ENCODE measurements at places on chromosomes 13 and 19.

- DNase-seq = no peak
Observed at GRCh38 chr13:106402866-106403265, 132.6 kb downstream of the EFNB2 start.

GRCh38 chr19:32837531-32837930 is 32.0 kb downstream of the SLC7A9 start:
- DNase-seq = no peak

GRCh38 chr19:11556634-11557420 is 2.2 kb downstream of the ELOF1 start:
- no peak for DNase-seq

DNA sequence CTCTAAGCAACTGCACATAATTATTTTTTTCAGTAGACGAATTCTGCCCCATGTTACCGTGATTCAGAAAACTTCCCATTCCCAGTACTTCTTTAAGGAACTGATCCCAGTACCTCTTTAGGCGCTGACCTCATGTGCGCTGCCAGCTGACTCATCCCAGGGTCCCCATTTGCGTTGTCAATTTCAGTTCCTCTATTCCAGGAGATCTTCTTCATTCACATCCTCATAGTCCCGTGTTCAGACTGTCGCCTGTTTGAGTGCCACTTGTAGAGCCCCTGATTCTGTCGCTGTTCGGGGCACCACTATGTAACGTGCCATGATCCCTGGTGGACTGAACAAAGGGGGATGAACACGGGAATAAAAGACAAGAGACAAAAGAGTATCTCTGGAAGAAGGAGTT is 16.4 kb downstream of the FPR3 start:
- no peak for DNase-seq

DNA sequence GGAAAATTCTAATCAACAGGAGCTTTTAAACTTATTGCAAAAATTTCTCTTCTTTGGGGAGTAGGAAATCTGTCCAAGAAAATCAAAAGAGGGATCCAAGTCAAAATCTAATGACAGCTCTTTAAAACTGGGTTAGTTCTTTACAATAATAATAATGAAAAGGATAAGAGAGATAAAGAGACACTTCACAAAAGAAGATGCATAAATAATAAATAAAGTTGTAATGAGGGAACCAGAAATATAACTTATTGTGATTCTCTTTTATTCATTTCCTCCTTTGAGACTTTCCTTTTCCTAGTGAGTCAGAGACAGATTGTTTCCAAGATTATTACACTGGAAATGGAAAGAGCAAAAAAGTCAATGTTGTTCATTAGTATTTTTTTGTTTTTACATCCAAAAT is 1029.3 kb downstream of the PCDH17 start:
- no peak for DNase-seq

- DNase-seq = no peak
Observed at GRCh38 chr13:37621811-37622361, 23.3 kb upstream of the POSTN start.

DNA sequence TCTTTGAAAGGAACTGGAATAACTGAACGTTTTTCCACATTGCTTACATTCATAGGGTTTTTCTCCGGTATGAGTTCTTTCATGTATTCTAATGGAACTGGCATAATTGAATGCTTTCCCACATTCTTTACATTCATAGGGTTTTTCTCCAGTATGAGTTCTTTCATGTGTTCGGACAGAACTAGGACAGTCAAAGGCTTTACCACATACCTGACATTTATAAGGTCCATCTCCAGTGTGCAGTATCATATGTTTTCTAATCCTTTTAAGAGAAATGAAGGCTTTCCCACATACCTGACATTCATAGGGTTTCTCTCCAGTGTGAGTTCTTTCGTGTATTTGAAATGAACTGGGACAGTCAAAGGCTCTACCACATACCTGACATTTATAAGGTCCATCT is 24.7 kb downstream of the ZNF564 start:
- DNase-seq = no peak

DNA sequence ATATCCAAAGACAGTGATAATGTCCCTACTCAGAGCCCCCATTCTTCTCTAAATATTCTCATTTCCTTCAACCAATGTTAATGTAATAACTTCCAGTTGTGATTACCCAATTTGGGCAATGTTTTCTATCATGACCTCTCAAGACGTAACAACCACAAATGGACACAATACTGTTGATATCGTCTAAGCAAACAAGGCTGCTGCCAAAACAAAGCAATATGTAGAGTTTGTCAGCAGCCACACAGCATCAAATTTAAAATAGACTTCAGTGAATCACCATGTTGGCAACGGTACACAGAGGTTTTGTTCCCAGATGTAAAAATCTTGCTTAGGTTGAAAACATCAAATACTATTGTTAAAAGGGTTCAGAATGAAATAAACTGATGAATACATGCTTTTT is 205.1 kb downstream of the DACH1 start:
- no peak for DNase-seq

GRCh38 chr19:40638327-40638726 is 37.2 kb downstream of the LTBP4 start:
- no peak for DNase-seq

DNA sequence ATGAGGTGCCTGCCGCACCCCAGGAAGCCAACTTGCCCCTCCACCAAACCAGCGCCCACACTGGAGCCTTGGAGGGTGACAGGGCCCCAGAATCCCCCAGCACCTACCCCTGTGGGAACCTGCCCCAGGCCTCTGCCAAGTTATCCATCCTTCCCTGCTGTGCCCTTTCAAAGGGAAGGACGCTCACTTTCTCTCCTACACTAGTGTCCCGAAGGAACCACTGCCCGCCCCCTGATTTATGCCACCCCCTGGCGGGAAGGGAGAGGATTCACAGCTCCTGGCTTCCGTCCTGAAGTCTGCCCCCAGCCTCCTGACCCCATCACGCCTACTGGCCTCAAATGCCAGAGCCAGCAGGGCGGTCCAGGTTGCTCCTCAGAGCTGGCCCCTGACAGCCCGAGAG is 1.4 kb downstream of the EVI5L start:
- DNase-seq = no peak

- no peak for DNase-seq
Observed at GRCh38 chr13:71864094-71864985, 2.7 kb downstream of the DACH1 start.

- DNase-seq = no peak
Observed at GRCh38 chr13:110382229-110382628, 75.1 kb downstream of the COL4A2 start.

- DNase-seq = no peak
Observed at GRCh38 chr19:31096935-31097545, 252.2 kb downstream of the TSHZ3 start.

GRCh38 chr13:111233080-111233479 is 87.4 kb upstream of the TEX29 start:
- DNase-seq = no peak

DNA sequence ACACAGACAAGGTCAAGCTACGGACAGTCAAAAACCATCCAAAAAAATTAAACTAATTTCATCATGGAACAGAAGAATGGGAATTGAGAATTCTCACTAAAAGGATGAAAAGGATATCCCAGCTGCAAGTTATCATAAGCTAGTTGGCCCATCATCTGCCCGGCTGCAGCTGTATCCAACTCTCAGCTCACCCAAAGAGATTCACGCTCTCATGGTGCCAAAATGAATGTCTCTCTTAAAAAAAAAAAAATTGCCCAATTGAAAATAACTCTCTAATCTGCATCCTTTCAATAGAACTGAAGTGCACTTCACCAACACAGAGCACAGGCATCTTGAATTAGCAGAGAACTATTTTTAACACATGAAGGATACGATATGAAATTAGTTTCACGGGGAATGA is 20.0 kb downstream of the ENOX1 start:
- no peak for DNase-seq

DNA sequence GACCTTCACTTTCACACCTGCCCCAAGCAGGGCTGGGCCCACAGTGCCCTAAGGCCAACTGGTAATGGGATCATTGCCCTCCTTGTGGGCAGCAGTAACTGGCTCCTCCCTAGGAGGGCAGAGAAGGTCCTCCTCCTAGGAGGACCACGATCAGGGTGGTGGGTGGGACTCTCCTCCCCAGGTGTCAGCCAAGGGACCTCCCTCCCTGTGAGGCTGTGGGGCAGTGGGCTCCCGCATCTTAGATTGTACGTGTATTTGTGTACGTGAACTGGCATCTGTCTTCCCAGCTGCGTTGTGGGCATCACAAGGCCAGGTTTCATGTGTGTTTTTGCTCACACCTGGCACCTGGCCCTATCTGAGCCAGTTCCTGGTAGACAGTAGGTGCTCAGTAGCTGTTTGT is 111.8 kb downstream of the SOX1 start:
- DNase-seq = no peak

DNA sequence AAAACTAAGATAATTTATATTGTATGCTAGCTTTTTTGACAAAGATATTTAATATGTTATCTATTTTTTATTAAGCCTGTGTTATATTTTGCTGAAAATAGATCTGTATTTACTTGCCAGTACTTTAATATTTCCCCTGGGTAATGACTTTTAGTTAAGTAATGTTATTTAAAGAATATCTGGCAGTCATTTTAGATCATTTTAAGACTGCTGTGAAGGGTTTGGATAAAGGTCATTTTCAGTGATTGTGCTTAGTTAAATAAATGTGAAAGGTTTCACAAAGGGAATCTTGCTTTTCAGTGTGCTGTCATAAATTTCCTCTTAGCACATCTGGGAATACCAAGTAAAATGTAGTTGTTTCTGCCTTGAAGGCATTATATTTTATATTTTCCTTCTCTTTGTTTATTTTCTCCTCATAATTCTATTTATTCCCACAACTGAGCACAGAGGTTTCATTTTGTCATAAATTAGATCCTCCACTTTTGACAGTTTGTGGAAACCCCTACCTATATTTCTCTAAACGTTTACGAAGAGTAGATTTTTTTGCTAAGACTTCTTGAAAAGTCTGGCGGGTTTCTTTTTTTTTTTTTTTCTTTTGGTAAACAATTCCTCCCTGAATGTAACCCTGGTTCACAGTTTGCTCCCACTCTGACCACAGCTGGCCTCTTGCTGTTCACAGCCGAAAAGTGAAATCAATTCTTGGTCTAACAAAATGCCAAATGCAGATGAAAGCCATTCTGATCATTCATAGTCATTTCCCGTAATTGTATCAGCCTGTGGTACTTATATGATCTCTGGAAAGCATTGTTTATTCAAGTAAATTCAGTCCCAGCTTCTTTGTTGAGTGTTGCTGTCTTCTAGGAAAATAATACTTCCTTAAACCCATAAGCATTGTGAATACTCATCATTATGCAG is 87.8 kb downstream of the MAB21L1 start:
- DNase-seq = no peak

GRCh38 chr13:95067303-95067702 is 233.9 kb downstream of the ABCC4 start:
- DNase-seq = no peak

- DNase-seq = no peak
Observed at GRCh38 chr19:45280471-45280961, 29.4 kb downstream of the MARK4 start.

GRCh38 chr13:50080911-50081678 is 65.9 kb downstream of the KCNRG start:
- no peak for DNase-seq

- no peak for DNase-seq
Observed at GRCh38 chr13:89082623-89083022, 1411.5 kb downstream of the SLITRK5 start.

DNA sequence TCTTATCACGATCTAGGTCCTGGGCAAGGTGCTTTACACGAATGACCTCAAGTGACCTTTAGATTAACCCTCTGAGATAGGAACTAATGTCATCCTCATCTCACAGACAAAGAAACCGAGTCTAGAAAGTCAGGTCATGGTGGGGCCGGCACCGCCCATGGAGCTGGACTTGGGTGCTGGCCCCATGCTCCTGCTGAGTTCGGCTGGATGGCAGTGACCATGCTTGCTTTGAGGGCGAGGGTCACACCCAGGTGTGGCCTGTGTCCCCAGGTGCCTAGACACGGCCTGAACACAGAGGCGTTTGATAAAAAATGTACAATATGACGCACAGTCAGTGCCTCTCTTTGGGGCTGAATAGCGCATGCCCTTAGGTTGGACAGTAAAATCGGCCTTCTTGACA is 26.8 kb downstream of the COL4A2 start:
- no peak for DNase-seq

DNA sequence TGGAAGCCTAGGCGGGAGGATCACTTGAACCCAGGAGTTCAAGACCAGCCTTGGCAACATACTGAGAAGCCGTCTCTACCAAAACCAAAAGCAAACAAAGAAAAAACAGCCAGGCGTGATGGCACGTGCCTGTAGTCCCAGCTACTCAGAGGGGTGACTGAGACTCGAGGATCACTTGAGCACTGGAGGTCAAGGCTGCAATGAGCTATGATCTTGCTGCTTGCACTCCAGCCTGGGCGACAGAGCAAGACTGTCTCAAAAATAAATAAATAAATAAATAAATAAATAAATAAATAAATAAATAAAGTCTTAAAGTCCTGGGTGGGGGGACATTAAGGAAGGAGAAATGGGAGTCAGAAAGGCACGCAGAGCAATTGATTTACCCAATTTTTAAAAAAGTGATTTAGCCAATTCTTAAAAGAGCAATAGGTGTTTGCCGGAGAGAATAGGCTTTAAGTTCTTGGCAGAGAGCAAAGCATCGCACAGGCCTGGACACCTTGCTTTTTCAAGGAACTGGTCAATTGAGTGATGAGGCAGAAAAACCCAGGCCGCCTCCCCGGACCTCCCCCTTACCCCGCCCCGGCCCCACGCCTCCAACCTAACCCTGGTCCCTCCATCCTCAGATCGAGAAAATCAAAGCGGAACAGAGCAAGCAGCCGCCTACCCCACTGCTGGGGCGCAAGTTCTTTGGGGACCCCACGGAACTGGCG is 9.5 kb upstream of the SHKBP1 start:
- no peak for DNase-seq

- no peak for DNase-seq
Observed at GRCh38 chr19:33254245-33254824, 28.7 kb upstream of the SLC7A10 start.

DNA sequence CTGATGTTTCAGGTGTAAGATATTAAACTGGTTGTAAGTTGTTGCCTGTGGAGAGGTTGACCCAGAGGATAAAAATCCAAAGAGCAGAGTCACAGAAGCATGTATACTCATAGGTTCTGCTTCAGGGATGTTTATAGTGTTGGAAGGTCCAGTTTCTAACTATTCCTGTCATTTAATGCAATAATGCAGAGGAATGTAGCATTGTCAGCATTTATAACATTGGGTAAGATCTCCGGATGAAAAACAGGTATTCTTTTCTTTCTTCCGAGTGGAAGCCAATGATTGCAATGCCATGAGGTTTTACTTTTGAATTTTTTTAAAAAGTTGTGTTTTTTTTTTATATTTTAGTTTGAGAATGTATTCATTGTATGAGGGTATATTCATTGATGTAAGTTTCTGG is 771.0 kb downstream of the PCDH9 start:
- DNase-seq = no peak

- peak; percentile 49 for DNase-seq
Observed at GRCh38 chr13:109700176-109700575, 86.2 kb downstream of the IRS2 start.

- DNase-seq = no peak
Observed at GRCh38 chr13:81246556-81246955, 905.6 kb upstream of the SPRY2 start.

- no peak for DNase-seq
Observed at GRCh38 chr19:31315652-31316051, 33.6 kb downstream of the TSHZ3 start.

GRCh38 chr19:15124572-15125231 is 17.5 kb downstream of the SYDE1 start:
- no peak for DNase-seq

GRCh38 chr19:49767381-49767780 is 580 bp downstream of the AP2A1 start:
- no peak for DNase-seq
